CD8-positive, alpha-beta memory T cell (primary cell): ENCODE measurements at places on chromosomes 1 and 21. TPM values are rescaled to one million over a fixed set of nuclear protein-coding genes. Genes with fewer than 3 reads are reported as not detected.

JTB gene
- 351 TPM for polyA plus RNA-seq

CLEC20A gene
- not detected for polyA plus RNA-seq

PSRC1 gene
- polyA plus RNA-seq = 0.59 TPM

SLC25A24 gene
- polyA plus RNA-seq = 17.4 TPM

PDIK1L gene
- polyA plus RNA-seq = 4.2 TPM

HSD3B1 gene
- polyA plus RNA-seq = not detected

DMRTA2 gene
- polyA plus RNA-seq = not detected

HNRNPCL4 gene
- not detected for polyA plus RNA-seq

OLIG2 gene
- not detected for polyA plus RNA-seq

ATP1A2 gene
- not detected for polyA plus RNA-seq

RUNX3 gene
- 107 TPM for polyA plus RNA-seq
